GM23338 (cell line): ENCODE measurements at places on chromosomes 12 and 14. TPM values are rescaled to one million over a fixed set of nuclear protein-coding genes. Genes with fewer than 3 reads are reported as not detected.

Gene C12orf60
- 1.3 and 2.3 TPM in 2 replicates for polyA plus RNA-seq

Gene SMIM41
- polyA plus RNA-seq = 0.66 and 0.80 TPM in 2 replicates

Gene BCL2L14
- 1.2 and 2.1 TPM in 2 replicates for polyA plus RNA-seq

- peak; percentile 82 for DNase-seq
These were observed 31.8 kb upstream of the OR10A7 start for GRCh38 chr12:55188974-55189556.

- DNase-seq = no peak
These were observed 824 bp downstream of the OAS1 start for GRCh38 chr12:112907415-112908157.

DNA sequence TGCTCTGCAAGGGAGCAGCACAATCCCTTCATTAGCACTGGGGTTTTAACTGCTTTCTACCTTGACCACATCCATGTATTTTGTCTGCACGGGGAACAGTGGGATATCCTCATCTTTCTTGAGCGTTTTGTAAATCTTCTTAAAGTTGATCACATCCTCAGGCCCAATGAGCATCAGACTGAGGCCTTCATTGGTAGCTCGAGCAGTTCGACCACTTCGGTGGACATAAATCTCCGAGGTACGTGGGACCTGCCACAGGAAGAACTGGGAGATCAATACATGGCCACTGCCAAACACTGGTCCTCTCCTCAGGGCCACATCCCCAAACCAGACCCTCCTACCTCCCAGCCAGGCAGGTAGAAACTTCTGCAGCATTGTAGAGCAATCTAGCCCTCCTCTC, 26.1 kb downstream of the DDX24 start:
- DNase-seq = no peak

DNA sequence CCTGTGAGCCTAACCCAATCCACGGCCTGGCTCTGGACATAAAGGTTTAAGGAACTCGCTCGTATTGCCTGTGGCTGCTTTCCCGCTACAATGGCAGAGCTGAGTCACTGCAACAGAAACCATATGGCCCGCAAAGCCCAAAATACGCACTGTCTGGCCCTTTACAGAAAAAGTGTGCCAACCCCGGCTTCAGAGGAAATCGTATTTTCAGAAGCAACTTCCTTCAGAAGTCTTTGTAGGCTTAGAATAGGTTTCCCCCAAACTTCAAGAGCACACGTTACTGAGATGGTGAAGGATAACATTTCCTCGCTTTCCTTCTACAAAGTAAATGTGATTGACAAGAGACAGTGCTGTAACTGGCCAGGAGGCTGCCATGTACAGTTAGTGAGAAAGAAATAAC, 34.8 kb upstream of the TESC start:
- DNase-seq = no peak

- DNase-seq = no peak
These were observed 378.8 kb upstream of the SOX5 start for GRCh38 chr12:24328261-24328660.

DNA sequence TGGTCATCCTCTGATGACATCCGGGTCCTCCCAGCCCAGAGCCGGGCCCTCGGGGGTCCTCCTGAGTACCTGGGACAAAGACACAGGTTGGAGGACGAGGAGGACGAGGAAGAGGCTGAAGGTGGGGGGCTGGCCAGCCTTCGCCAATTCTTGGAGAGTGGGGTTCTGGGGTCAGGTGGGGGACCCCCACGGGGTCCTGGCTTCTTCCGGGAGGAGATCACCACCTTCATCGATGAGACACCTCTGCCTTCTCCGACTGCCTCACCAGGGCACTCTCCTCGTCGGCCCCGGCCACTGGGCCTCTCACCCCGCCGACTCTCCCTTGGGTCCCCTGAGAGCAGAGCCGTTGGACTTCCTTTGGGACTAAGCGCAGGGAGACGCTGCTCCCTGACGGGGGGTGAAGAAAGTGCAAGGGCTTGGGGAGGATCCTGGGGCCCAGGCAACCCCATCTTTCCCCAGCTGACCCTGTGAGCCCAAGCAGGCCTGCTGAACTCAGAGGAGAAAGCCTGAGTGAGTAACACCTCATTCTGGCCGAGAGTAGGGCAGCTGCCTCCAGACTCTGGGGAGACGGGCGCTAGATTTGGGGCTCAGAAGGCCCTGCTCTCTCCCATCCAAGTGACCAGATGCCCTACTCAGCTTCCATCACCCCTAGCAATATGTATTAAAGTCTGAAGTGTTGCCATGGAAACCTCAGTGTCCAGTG, 1.3 kb upstream of the P3H3 start:
- DNase-seq = no peak

DNA sequence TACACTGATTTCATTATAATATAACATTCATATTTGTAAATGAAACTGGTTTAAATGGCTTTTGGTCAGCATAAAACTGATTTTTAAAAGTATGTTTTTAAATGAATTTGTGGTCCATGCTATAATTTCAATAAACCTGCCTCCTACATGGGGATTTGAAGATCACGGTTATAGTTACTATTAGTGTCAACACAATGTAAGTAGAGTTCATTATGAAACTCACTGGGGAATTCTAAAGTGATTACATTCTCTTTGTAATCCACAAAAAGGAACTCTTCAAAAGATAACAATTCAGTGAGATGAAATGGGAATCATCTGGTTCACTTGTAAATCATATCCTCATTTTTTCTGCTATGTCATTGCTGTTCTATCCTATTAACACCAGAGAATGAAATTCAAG, 204.5 kb upstream of the G2E3 start:
- no peak for DNase-seq

- DNase-seq = no peak
These were observed 13.2 kb upstream of the CDH24 start for GRCh38 chr14:23070262-23071129.

DNA sequence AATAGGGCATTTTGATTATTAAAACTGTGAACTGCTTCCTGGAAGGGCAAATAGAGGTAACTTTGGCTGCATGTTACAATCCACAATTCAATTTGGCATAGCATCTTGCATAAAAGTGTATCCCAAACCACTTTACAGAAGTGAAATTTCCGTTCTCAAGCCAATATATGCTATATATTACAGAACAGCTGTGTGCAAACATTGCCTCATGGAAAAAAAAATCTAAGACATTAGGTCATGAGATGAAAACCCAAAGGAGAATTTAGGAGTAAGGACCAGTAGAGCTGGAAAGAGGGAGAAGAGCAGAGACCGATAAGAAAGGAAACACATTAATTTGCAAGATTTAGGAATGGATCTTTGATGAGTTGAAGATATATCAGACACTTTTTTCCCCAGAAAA, 239.2 kb downstream of the PAX9 start:
- no peak for DNase-seq

- no peak for DNase-seq
These were observed 17.4 kb upstream of the ANKRD33 start for GRCh38 chr12:51870504-51870903.
